ENCODE measurements at places on chromosomes 1 and 21.

DNA sequence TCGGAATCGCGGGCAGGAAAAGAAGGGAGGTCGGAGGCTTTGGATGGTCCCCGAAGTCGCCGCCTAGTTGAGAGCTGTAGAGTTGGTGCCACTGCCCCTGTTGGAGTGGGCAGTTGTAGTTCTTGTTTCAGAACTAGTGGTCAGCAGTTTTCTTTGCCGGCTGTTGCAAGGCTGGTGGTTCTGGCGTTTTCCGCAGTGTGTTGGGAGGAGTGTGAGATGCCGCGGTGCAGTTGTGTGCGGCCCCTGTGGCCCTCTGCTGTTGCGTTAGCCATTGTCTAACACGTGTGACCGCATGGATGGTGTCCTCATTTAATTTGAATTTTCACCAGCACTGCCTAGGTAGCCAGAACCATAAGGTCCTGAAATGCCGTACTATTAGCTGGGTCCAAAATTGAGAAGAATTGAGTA lies 1.4 kb downstream of the ARF1 start:
- DNase-seq: no peak

DNA sequence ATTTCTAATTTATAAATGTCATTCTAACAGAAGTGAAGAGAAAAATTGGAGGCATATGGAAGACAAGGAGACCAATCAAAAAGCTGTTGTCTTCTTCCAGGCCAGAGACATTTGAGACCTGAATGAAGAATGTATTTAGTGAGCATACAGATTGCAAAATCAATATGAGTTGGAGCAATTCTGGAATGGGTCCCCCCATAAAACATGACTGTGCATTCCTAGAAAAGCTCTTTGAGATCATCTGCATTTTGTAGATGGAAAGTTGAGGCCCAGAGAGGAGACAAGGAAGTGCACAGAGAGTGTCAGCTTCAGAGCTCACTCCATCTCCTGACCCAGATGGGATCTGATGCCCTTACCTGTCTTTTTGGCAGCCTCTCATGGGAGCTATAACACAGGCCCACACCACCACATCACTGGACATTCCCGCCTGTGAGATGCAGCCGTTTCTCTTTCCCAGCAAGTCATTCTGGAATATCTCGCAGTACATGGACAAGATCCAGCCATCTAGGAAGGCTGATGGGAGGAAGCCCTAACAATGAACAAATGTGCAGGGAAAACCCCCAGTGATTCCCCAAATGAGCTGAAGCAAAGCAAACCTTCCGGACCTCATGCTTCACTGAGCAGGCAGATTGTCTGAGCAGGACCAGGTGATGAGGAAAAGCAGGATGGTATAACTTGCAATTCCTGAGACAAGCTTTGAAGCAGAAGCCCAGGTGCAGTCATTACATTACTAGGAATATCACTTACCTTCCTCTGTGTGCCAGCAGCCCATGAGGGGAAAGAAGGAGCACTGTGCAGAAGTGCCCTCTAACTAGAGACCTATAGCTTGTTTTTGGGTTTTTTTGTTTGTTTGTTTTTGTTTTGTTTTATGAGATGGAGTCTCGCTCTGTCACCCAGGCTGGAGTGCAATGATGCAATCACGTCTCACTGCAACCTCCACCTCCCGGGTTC lies 445.6 kb downstream of the PLPP3 start:
- no peak for DNase-seq

- no peak for DNase-seq
Observed at GRCh38 chr1:163145435-163145834, 57.3 kb downstream of the RGS5 start.

- DNase-seq: no peak
Observed at GRCh38 chr21:27475363-27475955, 508.6 kb upstream of the ADAMTS5 start.

DNA sequence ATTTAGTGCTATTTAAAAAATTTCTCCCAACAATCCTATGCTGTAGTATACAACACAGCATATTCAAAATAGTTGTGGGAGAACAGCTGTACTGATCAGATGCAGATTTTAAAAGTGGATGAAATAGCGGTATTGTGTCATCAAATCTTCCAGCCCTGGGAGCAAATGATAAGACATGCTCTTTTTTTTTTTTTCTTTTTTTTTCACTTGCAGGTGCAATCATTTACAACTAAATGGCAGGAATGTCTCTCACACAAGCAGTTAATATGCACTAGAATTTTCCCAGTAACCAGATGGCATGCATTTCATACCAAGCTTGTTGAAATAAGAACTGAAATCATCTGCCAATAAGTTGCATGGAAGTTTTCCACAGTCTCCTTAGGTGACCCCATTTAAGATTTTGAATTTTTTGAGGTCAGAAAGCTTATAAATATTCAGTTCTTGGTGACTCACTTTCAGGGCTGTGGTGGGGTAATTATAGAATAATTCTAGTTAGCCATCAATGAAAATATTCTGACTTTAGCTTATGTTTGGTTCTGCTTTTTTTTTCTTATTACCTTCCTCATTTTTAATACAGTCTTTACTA lies 623.9 kb upstream of the NR5A2 start:
- DNase-seq: no peak

DNA sequence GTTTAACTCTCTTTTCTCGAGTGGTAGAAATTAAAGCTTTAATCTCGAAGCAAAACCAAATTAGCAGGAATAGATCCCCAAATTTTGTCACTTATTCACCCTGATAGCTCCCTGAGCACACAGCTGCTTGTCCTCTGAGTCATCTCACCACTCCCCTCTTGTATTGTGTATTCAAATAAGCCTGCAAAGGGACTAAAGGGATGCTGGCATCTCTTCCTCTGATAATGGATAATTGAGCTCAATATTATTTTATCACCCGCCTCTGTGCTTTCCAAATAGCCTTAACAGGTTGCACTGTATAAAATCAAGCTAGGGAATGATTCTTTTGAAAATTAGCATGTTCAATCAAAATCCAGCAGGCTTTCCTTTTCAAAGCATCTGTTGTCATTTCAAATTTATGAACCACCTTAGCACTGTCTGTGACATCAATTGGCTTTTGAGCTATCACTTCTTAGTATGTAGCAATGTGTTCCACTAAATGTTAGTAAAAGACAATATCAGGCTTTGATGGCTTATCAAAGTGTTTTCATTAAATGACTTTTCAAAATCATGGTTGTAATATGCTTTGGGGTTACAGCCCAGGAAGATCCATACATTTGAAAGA lies 561.6 kb downstream of the PLA2G4A start:
- no peak for DNase-seq

- DNase-seq: no peak
Observed at GRCh38 chr21:19011451-19011850, 607.9 kb upstream of the TMPRSS15 start.

- DNase-seq: no peak
Observed at GRCh38 chr1:66747501-66747900, 4.8 kb upstream of the DYNLT5 start.

GRCh38 chr1:18597160-18598042 lies 33.2 kb upstream of the PAX7 start:
- peak; percentile 47 for DNase-seq

DNA sequence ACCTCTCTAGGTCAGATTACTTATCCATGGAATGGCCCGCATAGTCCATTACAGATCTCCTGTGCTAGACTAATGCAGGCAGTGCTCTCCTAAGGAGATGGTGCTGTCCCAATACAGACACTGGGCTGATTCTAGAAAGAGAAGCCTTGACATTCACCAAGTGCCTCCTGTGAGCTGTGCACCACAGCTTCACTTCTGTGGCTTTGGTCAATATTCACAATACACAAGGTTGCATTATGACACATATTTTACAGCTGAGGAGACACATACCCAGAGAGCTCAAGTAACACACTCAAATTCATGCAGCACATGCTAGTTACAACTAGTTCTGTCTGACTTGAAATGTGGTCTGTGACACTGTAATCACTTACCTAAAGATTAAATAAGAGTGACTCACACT lies 59.4 kb upstream of the LRRC8B start:
- no peak for DNase-seq

- no peak for DNase-seq
Observed at GRCh38 chr1:18123467-18123992, 15.9 kb downstream of the IGSF21 start.

DNA sequence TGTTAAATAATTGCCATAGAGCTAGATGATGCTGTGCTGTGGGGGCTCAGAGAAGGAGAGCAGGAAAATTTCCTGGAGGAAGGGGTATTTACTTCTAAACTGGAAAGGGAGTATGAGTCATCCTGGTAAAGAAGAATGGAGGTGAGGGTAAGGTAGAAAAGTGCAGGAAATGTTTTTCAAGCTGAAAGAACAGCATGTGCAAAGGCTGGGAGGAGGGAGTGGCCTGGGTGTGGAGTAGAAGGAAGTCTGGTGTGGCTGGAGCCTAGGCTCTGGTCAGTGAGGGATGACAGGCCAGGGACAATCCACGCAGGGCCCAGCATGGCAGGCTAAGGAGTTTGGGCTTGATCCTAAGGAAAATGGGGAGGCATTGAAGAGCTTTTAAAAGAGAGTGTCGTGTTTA lies 45.9 kb downstream of the MATN1 start:
- DNase-seq: no peak

DNA sequence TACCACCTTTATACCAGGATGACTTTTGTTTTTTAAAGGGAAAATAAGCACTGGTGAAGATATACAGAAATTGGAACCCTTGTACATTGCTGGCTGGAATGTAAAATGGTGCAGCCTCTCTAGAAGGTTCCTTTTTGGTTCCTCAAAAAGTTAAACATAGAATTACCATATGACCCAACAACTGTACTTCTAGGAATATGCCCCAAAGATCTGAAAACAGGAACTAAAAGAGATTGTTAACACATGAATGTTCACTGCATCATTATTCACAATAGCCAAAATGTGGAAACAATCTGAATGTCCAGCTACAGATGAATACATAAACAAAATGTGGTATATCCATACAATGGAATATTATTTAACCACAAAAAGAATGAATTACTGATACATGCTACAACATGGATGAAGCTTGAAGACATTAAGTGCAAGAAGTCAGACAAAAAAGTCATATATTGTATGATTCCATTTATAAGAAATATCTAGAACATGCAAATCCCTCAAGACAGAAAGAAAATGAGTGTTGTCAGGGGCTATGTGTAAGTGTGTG lies 84.9 kb upstream of the DMRTA2 start:
- no peak for DNase-seq

GRCh38 chr1:52914463-52914862 lies 7.1 kb downstream of the ECHDC2 start:
- no peak for DNase-seq

DNA sequence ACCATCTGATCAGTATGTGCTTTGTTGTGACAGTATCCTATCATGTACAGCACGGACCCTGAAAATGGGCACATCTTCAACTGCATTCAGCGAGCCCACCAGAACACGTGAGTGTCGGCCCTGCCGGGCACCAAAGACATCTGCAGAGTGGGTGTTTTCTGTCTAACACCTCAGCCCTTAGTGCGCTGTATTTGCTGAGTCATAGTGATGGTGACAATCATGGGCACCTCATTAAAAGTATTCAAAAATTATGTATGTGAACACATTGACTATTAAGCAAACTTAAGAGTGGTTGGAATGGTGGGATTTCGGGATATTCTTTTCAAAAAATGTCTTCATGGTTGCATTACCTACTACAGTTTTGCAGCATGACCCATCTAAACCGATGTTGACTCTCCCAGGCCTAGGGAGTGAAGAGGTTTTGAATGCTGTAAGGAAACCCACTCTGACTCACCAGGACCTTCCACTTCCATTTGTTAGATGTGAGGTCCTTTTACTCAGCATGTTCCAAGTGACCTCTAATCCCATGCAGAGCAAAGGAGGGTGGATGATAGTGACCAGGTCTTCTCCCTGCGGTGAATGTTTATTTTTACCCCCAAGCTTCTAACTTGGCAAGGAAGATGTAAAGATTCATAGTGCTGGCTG lies 20.1 kb downstream of the MGST3 start:
- no peak for DNase-seq

- DNase-seq: no peak
Observed at GRCh38 chr1:36506276-36506920, 23.7 kb upstream of the CSF3R start.

- no peak for DNase-seq
Observed at GRCh38 chr1:63975481-63975880, 201.7 kb downstream of the ROR1 start.

DNA sequence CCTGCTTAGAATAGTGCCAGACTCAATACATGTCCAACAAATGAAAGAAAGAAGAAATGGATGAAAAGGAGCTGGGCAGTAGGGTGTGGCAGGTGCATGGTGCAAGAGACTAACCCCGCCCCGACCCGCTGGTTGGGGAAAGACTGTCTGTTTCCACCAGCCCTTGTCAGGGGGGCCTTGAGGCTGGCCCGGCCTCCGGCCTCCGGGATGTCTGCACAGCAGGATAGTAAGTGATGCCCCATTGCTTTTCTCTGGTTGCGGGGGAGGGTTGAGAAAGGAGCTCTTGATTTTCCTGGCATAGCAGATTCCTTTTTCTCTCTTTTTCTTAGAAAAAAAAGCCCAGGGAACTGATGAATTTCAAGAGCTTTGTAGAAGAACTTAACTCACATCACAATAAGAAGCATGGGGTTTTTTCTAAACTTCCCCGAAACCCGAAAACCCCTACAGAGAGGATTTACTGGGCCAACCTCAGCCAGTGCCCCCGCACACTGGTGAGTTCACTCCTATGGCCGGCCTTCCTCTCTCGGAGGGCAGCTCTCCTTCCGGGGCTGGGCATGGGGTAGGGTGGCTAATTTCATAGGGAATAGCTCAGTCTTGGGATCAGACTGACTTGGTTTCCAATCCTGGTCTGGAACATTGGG lies 12.5 kb upstream of the TTC22 start:
- no peak for DNase-seq

DNA sequence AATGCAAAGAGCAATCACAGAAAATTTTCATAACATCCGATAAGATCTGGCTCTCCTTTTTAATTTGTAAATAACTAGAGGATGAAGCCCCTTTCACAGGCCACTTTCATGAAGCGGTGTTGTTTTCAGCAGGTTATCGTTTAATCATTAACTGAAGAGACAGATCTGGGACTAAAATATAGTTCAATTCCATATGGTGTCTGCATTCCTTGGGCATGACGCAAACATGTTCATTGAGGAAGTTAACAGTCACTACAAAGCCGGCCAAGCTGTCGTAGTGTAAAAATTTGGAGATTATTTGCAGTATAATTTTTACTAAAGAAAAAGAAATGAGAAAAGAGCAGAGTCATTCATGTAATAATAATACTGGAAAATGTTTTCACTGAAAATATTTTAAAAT lies 565.2 kb upstream of the ADAMTS5 start:
- no peak for DNase-seq

- DNase-seq: no peak
Observed at GRCh38 chr1:208158640-208159554, 85.3 kb downstream of the PLXNA2 start.

DNA sequence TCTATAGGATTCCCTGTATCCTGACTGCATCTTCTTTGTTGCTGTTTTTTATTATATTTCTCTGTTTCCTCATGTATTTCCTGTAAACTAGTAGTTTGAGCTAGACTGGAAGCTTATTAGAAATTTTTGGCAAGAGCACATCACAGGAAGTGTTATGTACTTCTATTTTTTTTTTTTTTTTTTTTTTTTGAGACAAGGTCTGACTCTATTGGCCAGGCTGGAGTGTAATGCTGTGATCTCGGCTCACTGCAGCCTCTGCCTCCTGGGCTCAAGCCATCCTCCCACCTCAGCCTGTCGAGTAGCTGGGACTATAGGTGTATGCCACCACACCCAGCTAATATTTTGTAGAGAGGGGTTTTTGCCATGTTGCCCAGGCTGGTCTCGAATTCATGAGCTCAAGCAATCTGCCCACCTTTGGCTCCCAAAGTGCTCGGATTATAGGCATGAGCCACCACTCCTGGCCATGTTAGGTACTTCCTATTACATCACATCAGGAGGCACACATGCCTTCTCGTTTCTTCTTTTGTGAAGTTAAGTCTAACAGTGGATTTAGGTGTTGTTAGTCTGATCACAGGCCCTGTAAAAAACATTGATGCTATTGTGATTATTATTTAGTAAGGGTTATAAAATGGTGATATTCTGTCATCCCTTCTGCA lies 12.5 kb downstream of the C1orf21 start:
- DNase-seq: no peak
